ENCODE measurements at places on chromosomes 13 and 19.

- no peak for DNase-seq
These were observed 19.7 kb upstream of the GTF3A start for GRCh38 chr13:27404680-27405079.

GRCh38 chr13:44760434-44760833 lies 184.3 kb upstream of the TSC22D1 start:
- DNase-seq, result no peak

DNA sequence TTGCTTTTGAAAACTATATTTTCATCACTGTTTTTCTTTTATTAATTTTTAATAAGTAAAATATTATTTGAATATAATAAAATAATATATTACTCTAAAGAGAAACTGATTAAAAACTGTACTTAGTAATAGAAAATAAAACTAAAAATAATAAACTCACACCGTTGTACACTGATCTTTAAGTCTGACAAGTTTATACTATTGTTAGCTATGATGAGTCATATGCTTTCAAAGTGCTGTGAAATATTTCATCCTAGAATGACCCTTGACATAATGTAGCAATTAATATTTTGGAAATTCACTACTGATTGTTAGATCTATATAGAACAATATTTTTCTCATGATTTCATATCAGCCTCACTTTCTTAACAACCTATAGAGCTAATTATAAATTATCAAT lies 1040.6 kb upstream of the SPRY2 start:
- DNase-seq, result no peak

GRCh38 chr13:79943346-79944023 lies 397.4 kb downstream of the SPRY2 start:
- no peak for DNase-seq

GRCh38 chr13:111459803-111460547 lies 139.5 kb downstream of the TEX29 start:
- DNase-seq, result no peak

DNA sequence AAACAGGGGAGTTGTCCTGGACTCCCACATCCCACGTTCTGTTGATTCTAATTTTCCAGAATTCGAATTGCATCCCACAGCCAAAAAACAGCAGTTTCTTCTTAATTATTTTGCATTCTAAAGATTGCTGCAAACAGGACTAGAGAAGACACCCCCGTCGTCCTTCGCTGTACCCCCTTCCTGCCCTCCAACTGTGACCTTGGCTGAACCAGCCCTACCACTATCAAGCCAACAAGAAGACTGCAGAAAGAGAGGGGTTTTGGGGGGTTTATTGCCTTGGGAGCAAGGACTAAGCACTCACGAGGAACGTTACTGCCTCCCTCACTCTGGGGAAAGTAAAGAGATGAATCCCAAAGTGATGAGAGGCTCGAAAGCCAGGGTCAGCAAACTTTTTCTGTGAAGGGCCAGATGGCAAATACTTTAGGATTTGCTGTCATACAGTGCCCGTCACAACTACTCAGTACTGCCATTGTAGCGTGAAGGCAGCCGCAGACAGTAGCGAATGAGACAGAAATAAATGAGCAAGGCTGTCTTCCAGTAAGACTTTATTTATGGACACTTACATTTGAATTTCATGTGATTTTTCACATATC lies 32.5 kb upstream of the KATNAL1 start:
- no peak for DNase-seq

- DNase-seq, result no peak
These were observed 48.8 kb upstream of the INTS6 start for GRCh38 chr13:51501592-51502152.

- no peak for DNase-seq
These were observed 126.1 kb upstream of the KL start for GRCh38 chr13:32889986-32890565.

- DNase-seq, result no peak
These were observed 10.0 kb downstream of the CFD start for GRCh38 chr19:869245-870177.

- DNase-seq, result no peak
These were observed 5.4 kb downstream of the KLK1 start for GRCh38 chr19:50817941-50818858.

- DNase-seq, result no peak
These were observed 13.1 kb downstream of the CCDC97 start for GRCh38 chr19:41323023-41323422.

DNA sequence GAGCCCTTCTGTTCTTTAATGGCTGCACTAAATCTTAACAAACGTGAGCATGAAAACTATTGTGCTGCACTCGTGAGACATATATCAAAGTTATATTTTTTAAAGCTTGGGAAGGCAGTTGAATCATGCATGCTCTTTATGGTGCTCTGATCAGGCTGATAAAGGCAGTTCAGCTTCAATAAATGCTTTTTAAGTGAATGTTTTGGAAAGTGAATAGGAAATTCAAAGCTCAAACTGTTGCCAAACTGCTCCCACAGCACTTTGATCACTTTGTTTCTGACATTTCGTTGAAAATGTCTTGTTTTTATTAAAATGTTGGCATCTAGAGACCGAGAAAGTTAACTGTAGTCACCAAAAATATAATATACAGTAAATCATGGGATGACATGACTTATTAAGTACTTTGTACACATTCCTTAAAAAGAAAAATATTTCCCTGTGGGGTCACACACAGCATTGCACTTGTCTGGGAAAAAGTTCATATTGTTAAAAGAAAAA lies 625.7 kb upstream of the PCDH9 start:
- DNase-seq, result no peak

GRCh38 chr13:110301606-110302553 lies 5.1 kb downstream of the COL4A1 start:
- no peak for DNase-seq

DNA sequence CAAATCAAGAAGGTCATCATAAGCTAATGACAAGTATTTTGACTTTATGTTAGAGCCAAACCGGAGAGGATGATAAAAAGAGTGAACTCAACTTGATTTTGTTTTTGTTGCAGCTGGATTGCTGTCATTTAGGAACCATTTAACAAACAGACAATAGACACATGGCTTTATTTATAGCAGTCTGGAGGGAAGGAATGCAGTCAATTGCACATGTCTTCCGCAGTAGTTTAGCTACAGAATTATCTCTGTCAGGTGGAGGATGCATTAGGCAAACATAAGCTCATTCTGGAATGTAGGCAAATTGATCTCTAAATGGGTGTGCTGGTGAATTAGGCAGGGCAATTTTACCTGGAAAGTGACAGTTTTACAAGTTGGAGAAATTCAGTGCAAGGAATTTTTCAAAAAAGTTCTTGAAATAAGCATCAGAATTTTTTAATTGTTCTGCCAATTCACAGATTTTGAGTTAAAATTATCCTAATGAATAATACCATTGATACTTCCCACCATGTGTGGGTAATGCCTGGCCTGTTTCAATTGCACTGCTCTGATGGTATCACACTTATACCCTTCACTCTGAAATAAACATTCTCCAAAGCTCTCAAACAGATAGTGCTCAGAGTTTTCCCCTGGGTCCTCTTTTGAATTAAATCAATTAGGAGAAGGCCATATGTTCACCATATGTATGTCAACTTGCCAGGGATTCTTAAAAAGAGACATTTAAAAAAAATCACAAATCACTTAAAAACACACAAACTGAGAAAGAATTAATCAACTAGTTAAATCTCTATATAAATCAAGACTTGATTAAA lies 318.3 kb downstream of the NDFIP2 start:
- no peak for DNase-seq

DNA sequence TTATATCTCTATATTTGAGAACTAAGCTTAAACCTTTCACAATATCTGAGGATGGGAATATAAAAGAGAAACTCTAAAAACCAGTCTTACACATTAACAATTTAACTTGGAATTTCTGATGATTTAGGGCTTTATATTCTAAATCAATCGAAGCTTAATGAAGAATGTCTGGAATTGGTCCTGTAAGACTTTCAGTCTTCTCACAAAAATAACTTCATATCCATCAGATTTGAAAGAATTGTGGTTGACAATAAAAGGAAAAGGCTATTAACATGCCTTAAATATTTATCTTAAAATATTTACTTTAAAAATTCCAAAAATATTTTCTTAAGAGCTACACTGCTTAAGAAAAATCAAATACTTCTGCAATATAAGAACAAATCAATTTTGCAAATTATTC lies 27.3 kb downstream of the MYCBP2 start:
- no peak for DNase-seq

GRCh38 chr13:55705971-55706370 lies 1434.7 kb upstream of the PRR20A start:
- DNase-seq, result no peak

DNA sequence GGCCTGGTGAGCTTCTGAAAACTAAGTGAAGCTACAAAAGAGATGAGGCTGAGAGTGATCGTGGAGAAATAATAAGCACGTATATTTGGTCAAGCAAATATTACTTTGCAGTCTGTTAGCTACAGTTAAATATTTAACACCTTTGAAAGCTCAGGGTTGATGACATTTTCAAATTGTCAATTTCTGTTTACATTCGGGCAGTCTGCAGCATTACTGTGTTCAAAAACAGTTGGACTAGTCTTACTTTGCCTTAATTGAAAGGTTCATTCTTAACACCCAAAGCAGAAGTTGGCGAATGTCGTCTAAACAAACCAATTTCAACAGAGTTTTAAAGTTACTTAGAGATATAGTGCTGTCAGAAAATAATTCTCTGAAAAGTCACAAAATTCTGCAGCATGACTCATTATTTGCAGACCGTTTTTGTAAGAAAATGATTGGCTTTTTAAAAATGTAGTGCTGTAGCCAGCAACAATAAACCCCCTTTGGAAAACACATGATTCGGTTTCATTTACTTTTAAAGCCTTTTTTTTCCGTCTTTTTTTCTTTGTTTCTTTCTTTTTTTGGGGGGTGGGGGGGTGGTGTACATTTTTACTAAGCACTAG lies 549.0 kb downstream of the GPC6 start:
- no peak for DNase-seq

- DNase-seq, result no peak
These were observed 37.6 kb upstream of the SHKBP1 start for GRCh38 chr19:40539070-40539469.

DNA sequence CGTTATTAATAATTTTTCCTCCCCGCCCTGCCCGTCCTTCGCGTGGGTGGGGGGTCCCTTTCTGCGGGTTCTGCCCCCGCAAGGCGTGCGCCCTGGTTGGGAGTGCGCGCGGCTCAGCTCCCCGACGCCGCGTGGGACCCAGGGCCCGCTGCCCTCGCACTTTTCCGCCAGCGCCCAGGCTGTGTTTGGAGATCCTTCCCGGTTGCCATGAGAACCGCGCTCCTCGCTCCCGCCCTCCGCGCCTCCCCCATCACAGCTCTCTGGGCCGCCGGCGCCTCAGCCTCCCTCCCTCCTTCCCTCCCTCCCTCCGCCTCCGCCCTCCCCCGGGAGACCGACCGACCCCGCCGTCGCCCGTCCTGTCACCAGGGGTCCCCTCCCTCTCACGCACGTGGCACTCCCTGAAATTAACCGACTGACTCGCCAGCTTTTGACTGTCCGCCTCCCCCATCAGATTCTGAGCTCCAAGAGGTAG lies 2.4 kb upstream of the SSBP4 start:
- DNase-seq, result peak; percentile 70

DNA sequence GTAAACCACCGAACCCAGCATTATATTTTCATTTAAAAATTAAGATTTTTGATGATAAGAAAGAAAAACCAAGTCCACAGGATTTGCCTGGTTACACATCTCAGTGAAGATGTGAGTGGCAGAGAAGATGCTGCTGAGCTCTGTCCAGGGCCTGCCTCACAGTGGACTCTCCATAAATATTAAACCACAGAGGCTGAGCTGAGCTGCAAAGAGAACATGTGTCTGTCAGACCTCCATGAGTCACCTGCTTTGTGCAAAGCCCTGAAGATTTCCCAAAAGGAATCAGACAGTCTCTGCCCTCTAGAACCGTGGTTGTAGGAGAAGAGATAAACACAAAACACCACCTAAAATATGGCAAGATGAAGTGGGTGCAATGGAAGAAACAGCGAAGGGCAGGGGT lies 127.2 kb upstream of the TSC22D1 start:
- no peak for DNase-seq

GRCh38 chr13:98749501-98749900 lies 3.0 kb downstream of the SLC15A1 start:
- DNase-seq, result no peak

DNA sequence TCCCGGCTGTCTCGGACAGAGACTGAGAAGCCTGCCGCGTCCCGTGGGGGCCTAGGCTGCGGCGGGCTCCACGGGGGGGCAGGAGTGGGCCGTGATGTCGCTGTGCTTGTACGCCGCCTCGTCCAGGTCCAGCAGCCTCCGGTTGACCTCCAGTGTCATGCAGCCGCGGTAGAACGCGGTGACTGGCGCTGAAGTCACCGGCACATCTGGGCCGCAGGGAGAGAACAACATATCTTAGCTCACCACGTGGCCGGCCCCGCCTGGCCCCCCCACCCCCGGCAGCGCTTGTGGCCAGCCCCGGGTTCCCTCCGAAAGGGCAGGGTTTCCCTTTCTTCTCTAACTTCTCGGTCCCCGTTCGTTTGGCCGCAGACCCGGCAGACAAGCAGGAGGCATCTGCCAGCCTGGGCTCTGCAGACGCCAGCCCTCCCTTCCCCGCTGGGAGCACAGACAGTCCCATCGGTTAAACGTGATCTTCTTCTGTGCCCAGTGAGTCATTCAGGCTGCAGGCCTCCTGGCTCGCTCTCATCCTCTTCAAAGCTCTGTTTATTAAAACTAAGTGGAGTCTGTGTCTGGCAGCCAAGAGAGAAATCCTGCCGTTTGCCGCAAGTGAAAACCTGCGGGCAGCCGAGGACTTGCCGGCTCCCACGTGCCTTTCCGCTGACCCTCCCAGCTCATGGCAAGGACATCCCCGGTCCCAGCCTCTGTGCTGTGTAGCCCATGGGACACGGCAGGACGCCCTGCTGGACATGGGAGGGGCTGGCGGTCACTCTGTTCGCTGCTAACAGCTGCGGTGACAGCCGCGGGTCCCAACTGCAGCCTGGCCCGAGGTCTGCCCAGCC lies 42.8 kb downstream of the GAS6 start:
- DNase-seq, result no peak

DNA sequence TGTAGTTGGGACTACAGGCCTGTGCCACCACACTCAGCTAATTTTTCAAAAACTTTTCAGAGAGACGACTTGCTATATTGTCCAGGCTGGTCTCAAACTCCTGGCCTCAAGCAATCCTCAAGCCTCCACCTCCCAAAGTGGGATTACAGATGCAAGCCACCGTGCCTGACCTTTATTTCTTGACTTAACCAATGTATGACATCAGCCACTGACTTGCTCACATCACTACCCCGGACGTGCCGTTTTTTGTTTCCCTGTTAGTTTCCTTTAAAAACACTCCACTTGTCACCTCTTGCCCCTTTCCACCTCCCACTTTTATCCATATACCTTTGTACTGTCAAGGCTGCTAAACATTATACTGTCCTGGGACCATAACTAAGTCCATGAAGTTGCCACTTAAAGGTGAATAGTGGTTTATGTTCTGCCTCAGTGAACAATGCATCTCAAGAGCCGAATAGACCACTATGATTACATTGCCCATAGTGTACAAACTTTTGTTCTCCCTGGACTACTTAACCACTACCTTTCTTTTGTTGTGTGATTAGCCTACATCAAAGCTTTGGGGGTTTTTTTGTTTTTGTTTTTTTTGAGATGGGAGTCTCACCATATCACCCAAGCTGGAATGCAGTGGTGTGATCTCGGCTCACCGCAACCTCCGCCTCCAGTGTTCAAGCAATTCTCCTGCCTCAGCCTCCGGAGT lies 2.3 kb upstream of the EPHX3 start:
- no peak for DNase-seq

All from CD8-positive, alpha-beta memory T cell (primary cell).